Breast epithelium (tissue), 4 donors: ENCODE measurements at places on chromosomes 2 and 18.

DNA sequence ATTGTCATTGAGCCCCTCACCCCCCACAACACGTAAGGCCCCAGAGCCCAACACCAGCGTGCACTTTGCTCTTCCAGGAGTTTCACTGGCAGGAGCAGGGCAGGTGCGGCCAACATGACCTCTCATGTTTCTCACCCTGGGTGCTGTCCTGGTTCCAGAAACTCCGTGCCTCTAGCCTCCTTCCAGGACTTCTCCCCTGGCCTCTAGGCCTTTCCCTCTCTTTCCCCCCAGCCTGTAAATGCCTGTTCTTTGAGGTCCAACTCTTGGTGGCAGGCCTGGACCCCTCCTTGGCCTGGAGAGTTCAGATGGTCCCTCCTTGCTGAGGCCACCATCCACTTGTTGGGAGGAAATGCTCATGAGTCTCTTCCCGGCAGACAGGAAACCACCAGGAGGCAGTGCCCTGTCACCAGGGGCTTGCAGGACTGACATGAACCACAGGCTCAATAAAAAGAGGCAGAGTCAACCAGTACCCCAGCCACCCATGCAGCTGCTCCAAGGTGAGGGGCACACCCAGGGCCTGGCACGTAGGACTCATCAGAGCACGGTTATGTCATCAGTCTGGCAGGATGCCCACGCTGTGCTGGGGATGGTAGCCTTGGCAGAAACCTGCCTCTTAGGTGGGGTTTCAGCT is 1.5 kb downstream of the MALL start:
- no peak for DNase-seq

- DNase-seq: no peak
These were observed 109.2 kb downstream of the THADA start for GRCh38 chr2:43486603-43487002.

GRCh38 chr18:10271481-10271880 is 183.0 kb upstream of the APCDD1 start:
- DNase-seq: no peak

- no peak for DNase-seq
These were observed 236.4 kb downstream of the LRRTM1 start for GRCh38 chr2:80068038-80068731.

- DNase-seq: no peak
These were observed 17.3 kb downstream of the C2orf42 start for GRCh38 chr2:70173520-70173919.

DNA sequence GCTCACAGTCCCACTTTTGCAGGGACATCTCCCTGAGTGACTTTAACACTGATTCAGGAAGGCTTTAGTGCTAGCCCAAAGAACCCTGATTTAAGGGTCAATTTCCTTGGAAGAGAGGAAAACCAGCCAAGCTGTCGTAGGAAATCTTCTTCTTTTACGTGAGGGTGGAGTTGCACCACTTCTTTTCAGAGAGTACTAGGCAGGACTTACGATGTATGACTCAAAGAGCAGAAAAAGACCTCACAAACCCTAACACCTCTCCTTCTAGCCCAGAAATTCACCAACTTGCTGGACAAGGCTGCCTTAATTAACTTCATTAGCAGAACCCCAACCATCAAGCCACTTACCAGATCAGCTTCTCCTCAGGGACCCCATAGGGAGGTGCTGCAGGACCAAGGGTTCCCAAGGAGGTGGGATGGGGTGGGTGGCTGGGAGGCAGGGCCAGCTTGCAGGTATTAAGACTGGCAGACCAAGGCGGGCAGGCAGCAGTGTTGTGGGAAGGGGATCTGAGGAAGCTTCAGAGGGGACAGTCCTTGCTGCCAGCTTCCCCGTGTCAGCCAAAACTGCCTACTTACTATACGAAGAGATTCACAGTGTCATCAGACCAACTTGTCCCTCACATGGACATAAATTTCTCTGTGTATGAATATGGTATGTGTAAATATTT is 6.7 kb downstream of the SERPINB2 start:
- no peak for DNase-seq

- no peak for DNase-seq
These were observed 304.0 kb downstream of the ARHGAP15 start for GRCh38 chr2:143433251-143433650.

GRCh38 chr2:203740871-203741281 is 34.4 kb downstream of the CD28 start:
- no peak for DNase-seq

DNA sequence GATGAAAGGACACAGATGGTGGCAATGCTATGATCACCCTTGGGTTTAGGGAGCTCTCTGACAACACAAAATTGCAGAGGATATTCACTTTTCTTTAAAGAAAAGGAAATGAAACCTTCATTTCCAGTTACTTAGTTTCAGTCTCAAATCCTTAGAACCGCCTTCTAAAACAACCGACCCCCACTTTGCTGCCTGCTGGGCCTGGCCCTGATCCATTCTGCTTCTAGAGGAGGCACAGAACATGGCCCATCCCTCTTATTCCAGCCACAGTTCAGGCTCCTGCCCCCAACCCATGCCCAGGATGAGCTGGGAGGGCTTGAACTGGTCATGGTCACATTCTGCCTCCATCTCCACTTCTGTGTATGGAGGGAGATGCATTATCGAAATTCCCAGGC is 311.6 kb downstream of the EN1 start:
- DNase-seq: no peak

DNA sequence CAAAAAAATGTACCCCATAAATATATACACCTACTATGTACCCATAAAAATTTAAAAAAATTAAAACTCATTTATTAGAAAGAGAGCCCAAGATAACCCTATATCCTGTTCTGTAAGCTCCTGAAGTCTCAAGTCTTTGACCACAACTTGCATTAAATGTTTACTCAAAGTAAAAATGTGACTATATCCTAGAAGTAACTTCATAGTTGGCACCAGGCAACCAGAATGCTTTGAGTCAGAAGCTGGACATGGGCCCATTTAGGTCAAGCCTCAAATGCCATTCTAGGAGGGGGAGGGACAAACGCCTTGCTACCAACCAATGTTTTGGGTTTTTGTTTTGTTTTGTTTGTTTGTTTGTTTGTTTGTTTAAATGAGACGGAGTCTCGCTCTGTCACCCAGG is 9.3 kb upstream of the TBC1D8 start:
- no peak for DNase-seq

- DNase-seq: no peak
These were observed 119.3 kb downstream of the STPG4 start for GRCh38 chr2:47035615-47036488.

GRCh38 chr2:146916914-146917313 is 927.9 kb upstream of the ACVR2A start:
- DNase-seq: peak; percentile 49

DNA sequence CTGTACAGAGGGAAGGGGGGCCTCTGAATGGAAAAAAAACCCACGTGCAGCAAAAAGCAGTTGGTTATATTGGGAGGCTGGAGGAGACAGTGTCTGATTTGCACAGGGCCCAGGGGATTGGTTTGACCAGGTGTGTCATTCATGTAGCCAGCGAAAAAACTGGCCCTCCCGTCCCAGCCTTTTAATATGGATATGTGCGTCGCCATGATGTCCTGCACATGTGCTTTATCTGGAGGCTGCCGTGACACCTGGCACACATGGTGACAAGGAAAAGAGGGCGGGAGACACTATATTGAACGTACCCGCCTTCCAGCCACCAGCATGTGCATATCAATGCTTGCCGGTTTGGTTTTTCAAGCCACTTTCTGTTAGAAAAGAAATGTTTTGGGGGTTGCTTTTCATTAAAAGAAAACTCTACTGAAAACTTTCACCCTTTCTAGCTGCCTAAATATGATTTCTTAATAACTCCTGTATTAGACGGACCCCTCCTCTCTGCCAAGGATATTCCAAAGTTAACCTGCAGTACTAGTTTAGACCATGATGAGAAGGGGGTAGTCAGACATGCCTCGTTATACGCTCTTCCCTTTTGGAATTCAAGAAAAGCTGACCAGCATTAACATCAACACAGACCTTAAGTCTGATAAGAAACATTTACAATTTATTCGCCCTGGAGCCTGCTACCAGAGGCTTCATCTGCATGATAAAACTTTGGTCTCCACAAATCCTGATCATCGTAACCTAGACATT is 16.2 kb downstream of the SLC25A52 start:
- no peak for DNase-seq

DNA sequence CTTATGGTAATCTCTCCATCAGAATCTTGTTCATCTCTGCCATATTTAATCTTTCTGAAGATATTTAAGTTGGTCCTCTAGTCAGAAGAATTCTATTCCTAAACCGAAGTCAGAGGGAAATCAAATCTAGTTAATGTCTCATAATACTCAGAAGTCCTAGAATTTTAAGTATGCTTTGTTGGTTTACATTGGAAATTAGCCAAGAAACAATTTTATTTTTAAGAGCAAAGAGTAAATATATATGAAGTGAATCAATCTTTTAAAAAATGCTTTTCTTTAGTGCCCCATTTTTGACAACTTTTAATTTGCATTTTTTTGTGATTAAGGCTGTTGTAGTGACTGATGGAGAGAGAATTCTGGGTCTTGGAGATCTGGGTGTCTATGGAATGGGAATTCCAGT is 38.1 kb downstream of the ME2 start:
- DNase-seq: no peak

- no peak for DNase-seq
These were observed 186.0 kb upstream of the EPHA4 start for GRCh38 chr2:221758076-221758475.

DNA sequence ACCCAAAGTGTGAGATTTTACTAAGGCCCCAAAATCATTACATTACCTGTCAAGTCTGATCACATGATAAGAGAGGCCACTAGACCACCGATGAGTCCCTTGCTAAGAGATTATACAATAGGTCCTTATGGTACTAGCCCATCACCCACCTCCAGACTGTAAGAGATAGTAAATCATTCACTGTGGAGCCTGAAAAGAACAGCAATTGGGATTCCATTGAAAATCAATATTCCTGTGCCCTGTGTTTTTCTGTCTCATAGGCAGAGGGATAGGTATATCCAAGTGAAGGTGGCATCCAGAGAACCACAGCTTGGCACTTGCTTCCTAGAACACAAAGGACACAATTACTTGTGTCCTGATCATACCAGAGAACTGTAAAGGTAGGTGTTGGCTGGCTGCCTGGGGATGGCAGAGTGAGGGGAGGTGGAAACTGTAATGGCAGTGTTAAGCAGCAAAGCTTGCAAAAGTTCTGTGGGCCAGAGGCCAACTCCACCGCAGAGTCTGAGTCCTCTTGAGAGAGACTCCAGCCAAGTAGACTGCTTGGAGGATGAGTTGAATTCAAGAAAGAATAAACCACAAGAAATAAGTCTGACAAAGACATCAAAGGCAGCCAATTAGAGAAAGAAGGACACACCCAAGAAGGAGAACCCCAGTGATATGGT is 102.0 kb upstream of the PIEZO2 start:
- no peak for DNase-seq

DNA sequence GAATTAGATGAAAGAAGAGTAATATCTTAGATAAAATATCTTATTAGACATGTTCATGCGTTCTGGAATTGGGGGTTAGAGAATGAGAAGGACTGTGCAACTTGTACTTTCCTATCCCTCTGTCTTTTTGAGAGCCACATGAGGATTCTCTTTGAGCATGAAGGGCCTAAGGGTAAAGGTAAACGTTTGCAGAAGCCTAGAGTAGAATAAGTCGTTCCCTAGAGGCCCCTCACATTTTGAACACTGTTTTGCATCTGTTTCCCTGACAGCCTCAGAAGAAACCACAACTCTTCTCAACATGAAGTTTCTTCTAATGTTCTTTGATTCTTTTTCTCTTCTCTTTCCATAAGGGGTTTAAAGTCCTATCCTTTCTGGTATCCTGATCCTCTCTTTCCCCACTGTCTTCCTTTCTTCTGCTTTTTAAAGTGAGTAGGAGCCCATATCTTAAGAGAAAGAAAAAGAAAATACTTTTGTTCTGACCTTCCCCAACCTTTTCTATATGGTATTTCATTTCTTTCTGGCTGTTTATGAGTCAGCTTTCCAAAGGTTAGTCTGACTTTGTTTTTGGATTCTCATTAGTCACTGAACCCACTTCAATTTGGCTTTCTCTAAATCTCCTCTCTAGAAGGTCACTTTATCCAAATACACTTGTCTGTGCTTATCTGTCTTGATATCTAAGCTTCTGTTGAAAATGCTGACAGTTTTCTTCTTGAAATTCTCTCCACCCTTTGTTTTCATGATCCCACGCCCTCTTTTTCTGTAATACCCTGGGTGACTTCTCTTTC is 34.8 kb downstream of the PPP1R1C start:
- DNase-seq: no peak

GRCh38 chr2:102514061-102514785 is 41.2 kb downstream of the SLC9A4 start:
- no peak for DNase-seq

DNA sequence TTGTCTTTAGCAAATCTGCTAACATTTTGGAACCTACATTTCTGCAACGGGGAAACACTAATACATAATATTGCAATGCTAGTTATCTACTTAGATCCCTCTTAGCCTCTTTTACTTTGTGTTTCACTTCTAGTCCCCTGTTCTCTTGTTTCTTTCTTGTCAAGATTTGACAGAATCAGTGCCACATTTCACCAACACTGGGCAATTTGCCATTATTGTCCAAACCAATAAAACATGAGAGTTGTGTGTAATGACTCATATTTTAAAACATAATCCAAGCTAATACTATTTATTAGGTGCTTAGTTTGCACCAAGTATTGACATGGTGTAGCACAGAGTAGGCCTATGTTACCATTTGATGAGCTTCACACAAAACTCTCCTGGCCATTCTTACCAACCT is 33.7 kb upstream of the ACVR1C start:
- DNase-seq: no peak

DNA sequence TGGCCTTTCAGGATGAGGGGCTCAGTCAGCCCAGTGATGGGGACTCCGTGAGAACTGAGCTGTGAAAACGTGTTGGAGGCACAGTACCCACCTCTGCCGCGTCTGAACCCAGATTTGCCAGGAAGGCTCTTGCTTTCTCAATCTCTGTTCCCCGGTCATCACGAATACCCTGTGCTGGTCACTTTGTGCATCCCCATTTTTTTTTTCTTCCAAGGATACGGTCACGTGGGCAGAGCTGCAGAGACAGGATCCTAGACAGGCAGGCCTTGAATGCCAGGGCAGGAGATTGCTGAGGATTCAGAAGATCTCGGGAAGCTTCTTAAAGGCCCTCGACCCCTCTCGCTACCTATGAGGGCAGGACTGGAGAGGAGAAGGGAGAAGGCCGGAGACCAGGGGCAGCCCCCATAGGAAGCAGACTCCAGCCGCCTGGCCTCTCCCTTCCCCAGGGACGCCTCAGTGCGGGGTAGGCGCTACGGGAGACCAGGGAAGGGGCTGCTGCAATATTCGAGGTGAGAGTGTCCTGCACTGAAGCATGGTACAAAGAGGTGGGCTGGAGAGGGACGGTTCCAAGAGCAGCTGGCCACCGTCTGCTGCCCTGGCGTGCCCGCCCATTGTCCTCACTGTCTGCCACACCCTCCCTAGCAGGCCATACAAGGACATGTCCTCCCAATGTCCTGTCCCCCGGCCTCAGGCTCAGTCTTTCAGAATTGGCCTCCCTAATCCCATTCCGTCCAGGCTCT is 29.0 kb upstream of the TAF1B start:
- DNase-seq: no peak

GRCh38 chr2:166901336-166901735 is 13.1 kb downstream of the XIRP2 start:
- no peak for DNase-seq
